ENCODE measurements at places on chromosomes 5 and 9. TPM values are rescaled to one million over a fixed set of nuclear protein-coding genes. Genes with fewer than 3 reads are reported as not detected.

Gene IFNA14
- total RNA-seq = not detected

Gene TMEM171
- 0.49 TPM for total RNA-seq

Gene MORN5
- 1.7 TPM for total RNA-seq

Gene TTC23L
- total RNA-seq = 3.4 TPM

Gene GALNT12
- 3.2 TPM for total RNA-seq

Gene BHMT2
- total RNA-seq = 0.25 TPM

Gene BRINP1
- 26.1 TPM for total RNA-seq

Gene QRFP
- total RNA-seq = not detected

Gene GDA
- total RNA-seq = 22.6 TPM

Gene FSTL4
- 0.98 TPM for total RNA-seq

Gene RASEF
- total RNA-seq = 0.25 TPM

Gene PDE6A
- total RNA-seq = not detected

Gene HAVCR2
- 3.9 TPM for total RNA-seq

Gene IFNA13
- not detected for total RNA-seq

Gene FABP6
- 2.2 TPM for total RNA-seq

Gene PCDHB16
- 6.4 TPM for total RNA-seq

Gene C1QTNF2
- 1.7 TPM for total RNA-seq

Gene CAMLG
- 60.7 TPM for total RNA-seq

Gene LRRC70
- total RNA-seq = 3.2 TPM

Gene PCDHGB3
- total RNA-seq = 11.1 TPM

Gene DOCK8
- 3.4 TPM for total RNA-seq

Gene APBA1
- total RNA-seq = 34.2 TPM

Gene CRB2
- total RNA-seq = 5.4 TPM

Gene ERGIC1
- 31.2 TPM for total RNA-seq

Gene FBP2
- total RNA-seq = not detected

Gene IL4
- total RNA-seq = not detected

Gene POU5F2
- 2.5 TPM for total RNA-seq

Gene FAM221B
- total RNA-seq = not detected

Gene ZFP62
- total RNA-seq = 46.7 TPM

Gene FKBP15
- 8.1 TPM for total RNA-seq

Gene C5orf52
- total RNA-seq = not detected

Gene IFNK
- not detected for total RNA-seq

Gene SLC9A3
- total RNA-seq = 0.98 TPM

Gene LOX
- total RNA-seq = 5.9 TPM

Gene PLPP7
- total RNA-seq = 5.2 TPM

Gene OXCT1
- total RNA-seq = 52.9 TPM

Gene SLC34A3
- total RNA-seq = not detected
